D721Med (cell line): ENCODE measurements at places on chromosomes 12 and 14.

- no peak for DNase-seq
Measured at GRCh38 chr14:51869411-51870100, 9.1 kb downstream of the GNG2 start.

GRCh38 chr14:71187633-71188356 lies 280.5 kb downstream of the PCNX1 start:
- no peak for DNase-seq

DNA sequence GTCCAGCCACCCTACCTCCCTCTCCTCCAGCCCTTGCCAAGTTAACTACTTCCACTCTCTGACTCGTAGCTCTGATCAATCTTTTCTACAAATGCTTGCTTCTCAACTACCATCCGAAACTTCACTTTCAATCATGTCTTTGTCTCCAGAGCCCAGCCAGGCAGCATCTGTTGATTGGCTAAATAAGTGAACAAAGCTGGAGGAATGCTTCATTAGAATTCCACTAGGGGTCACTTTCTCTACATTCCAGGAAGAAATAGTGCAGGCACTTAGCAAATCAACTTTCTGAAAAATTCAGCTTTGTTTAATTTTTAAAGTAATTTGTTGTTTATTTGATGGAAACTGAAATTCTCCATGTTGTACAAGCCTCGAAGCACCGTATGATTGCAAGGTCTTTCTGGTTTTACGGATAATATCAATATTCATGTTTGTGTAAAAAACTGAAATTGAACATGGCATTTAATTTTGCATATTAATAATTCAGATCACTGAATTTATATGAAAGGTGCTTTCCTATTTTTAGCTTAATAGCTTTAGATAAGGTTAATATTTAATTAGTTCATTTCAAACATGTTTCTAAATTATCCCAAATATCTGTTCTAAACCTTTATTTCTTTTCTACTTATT lies 32.4 kb upstream of the HELB start:
- DNase-seq, result no peak

GRCh38 chr12:43407816-43408645 lies 144.0 kb downstream of the ADAMTS20 start:
- DNase-seq, result no peak

GRCh38 chr14:61537563-61538463 lies 157.5 kb upstream of the HIF1A start:
- DNase-seq, result no peak

DNA sequence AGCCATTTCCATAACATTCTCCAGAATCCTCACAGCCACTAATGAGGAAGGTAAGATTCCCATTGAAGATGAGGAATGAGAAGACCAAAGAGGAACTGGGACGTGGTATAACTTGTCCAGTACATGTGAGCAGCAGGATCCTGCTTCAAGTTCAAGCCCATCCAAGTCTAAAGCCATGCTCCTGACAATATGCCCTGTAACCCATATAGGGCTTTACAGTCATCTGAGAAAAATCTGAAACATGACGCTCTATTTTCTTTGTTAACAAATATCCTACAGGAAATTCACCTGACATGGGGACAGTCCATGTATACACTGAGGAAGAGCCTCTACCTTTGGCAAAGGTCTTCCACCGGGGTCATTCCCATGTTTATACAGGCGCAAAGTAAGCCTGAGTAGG lies 3.1 kb upstream of the ACTR6 start:
- DNase-seq, result no peak

DNA sequence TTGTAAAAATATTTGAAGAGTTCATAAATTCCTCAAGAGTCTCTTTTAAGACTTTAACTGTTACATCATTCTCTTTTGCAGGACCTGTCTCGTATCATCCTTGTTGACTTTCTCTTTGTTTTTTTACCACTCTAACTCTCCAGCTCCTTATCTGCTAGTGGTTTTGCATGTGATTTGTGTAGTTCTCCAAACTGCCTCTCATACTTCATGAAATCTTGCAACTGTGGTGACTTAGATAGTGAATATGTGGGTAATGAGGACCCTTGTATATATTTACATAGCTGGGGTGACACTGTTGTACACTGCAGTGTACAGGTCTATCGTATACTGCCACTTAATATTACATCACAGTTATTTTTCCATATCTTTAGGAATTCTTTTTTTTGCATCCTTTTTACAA lies 40.2 kb upstream of the EMP1 start:
- DNase-seq, result no peak

DNA sequence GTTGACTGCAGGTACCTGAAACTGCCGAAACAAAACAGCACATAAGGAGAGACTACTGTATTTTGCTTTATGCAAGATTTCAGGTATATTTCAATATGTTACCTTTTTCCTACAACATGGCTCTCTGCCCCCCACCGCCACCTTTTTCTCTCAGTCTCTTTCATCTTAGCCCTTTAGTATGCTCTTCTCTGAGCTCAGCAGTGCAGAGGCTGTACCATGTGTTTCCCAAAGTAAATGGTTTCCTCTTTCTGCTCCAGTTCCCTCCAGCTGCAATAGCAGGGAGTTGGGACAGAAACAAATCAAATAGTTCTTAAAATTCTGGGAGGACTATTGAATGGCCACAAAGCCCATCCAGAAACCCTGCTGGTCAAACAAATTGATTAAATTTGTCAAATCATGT lies 4.3 kb downstream of the AMN1 start:
- no peak for DNase-seq

- no peak for DNase-seq
Measured at GRCh38 chr12:105835580-105836241, 303.0 kb downstream of the NUAK1 start.

- peak; percentile 41 for DNase-seq
Measured at GRCh38 chr14:74324931-74325361, 22.2 kb upstream of the ABCD4 start.

- DNase-seq, result no peak
Measured at GRCh38 chr14:106417224-106418049, 891.1 kb downstream of the TMEM121 start.

DNA sequence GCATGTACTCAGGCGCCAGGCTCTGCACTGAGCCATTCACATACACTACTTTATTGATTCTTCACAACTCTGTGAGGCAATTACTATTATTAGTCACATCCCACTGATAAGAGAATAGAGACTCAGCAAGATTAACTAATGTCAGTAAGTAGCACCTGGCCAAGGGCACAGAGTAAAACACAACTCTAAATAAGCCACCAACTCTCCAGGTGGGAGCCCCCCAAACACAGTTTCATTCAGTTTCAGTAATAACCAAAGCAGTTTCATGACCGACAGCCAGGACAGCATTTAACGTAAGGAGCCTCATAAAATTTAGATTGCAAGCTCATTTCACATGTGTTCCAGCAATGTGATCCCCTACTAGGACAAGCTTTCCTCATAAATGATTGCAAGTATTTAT lies 323.1 kb upstream of the CCDC196 start:
- DNase-seq, result no peak

DNA sequence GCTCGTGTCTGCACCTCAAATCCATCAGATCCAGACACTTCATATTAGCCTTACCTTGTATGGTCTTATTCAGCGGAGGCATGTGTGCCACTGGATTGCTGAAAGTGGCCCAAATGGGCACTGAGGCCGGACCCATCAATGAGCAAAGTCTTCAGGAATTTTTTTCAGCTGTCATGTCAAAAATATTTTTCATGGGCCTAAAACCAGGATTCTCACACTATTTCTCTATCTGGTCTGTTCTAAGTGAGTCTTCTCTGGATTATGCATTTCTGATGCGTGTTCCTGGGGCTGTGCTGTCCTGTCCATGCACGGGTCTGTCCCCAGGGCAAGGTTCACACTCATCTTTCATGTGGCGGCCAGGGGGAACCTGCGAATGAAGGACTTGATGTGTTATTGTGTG lies 94.6 kb downstream of the KCNA5 start:
- no peak for DNase-seq

DNA sequence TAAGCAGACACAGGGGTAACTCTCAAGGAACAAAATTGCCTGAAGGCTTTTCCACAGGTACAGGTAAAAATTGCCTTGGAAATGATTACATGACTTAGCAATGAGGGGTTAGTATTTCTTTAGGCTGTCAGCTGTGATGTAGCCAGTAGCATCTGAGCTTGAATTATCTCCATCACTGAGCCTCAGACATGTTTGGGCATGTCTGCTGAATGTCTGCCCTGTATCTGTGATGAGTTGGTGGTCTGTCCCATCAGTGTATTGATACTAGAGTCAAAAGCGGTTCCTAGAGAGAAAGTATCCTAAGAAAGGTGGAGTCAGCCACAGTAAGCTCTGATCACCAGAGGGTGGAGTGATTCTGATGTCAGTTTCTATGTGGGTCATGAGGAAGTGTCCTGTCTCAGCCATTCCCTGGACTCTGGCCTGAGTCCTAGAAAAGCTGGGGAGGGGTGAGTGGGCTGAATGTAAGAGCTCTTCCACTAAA lies 16.3 kb downstream of the AKAP6 start:
- no peak for DNase-seq

- DNase-seq, result no peak
Measured at GRCh38 chr12:58388261-58388660, 446.9 kb downstream of the ATP23 start.

GRCh38 chr14:97290977-97291376 lies 493.8 kb downstream of the VRK1 start:
- no peak for DNase-seq

DNA sequence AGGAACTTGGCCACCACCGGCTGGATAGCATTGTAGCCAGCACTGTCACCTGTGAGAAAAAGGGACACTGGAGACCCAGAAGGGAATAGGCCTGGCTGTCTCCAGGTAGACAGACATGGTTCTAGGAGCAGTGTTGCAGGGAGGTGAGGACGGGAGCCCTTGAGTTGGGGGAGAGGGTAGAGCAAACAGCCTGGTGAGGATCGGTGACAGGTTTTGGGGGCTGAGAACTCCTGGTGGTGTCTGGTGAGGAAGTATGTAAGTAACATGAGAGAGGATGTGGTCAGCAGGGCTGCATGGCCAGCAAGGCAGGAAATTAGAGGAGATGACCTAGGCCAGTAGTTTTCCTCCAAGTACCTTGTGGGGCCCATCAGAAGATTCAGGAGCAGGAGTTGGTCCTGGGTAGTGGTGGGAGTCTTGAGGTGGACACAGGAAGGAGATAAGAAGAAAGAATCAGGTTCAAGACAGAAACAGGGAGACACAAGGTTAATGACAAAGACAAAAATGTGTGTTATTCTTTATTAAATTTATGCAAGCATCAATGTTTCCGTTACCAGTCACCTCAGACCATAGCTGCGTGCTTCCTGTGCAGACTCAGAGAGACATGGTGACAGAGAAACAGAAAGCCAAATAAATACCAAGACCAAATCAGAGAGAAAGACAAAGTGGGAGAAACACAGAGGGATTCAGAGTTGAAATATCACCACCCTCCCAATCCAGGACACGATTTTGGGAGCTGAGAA lies at the start of gene ARHGAP9:
Gene ARHGAP9 (minus strand): TSS at position 491 of the 740 bp plus-strand sequence. CDS start 460 bp downstream, at position 31.
- no peak for DNase-seq

GRCh38 chr14:46464341-46464740 lies 187.2 kb downstream of the RPL10L start:
- no peak for DNase-seq

GRCh38 chr14:92328664-92329255 lies 5.8 kb downstream of the SLC24A4 start:
- no peak for DNase-seq

DNA sequence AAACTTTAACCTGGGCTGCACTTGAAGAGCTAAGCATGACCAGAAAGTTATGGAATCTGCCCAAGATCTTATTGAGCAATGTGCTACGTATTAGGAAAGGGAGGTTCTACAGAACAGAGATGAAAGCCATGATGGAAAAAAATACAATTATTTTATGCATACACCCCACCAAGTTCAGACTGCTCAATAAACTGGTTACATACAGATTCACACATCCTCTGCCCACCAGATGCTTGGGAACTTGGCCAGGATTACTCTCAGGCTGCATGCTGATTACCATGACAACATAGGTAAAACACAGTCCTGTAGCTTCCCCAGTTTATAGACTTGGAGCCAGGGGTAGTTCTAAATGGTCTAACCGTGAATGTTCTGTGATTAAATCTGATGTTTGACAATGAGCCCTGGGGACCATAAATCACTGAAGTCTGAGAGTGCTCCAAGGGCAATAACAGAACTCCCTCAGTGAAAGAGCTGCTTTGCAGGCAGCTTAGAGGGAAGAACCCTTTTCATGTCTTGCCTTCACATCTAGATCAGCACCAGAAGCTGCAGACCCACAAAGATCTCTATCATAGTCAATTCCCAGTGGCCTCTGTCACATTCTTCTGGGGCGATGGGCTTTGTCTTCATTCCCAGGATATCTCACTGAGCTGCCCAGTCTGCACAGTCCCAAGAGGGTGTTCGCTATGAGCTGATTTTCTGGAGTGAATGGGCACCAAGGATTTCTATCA lies 232.2 kb downstream of the EMP1 start:
- no peak for DNase-seq

GRCh38 chr14:90450151-90450550 lies 53.3 kb downstream of the CALM1 start:
- no peak for DNase-seq

DNA sequence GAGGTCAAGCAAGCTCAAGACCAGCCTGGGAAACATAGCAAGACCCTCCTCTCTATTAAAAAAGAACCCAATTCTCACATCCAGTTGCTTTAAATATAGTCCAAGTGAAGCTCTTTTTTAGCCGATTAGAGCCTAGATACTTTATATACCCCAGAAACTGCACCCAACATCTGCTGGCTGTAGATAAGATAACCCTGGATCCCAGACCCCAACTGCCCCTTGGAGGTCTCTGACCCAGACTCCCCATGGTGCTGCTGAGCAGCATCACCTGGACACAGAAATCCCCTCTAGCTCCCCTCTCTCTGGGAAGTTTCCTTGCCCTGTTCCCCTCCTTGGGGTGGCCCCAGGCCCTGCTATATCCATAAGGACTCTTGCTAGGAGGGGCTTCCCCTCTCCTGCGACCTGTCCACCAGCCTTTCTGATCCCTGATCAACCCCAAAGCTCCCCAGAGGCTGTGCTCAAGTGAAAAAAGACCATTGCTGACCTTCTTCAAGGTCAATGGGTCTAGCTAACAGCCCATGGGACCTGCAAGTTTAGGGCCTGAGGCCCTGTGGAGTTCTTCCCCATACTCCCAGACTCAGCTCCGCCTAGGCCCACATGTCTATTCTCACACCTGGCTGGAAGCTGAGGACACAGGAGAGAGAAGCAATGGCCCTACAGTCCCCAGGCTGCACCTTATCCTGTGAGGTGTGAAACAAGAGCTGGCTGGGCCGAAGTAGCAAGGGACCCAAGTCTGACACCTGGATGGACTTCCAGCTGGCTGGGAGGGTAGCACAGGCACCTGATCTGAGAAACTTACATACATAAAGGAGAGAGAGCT lies 56.2 kb downstream of the ARL6IP4 start:
- no peak for DNase-seq

GRCh38 chr14:64556526-64556925 lies 6.8 kb downstream of the PPP1R36 start:
- no peak for DNase-seq

DNA sequence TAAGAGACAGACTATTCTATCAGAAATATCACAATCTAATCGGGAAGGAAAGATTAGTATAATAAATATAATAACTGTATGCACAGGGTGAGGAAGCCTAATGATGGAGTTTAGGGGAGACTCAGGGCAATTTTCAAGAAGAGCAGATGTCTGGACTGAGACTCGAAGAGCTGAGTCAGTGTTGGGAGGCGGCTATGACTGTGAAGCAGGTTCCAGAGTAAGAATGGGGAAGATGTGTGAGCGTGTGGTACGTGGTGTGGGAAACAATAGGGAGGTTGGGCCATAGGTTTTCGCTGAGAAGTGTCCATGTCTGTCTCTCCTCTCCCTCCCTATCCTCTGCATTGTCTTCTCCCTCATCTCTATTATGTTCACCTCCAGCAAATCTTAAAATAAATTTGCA lies 85.6 kb downstream of the LMO3 start:
- DNase-seq, result no peak
